Endothelial cell of umbilical vein (primary cell): ENCODE measurements at places on chromosomes 13 and 19.

- no peaks in the 10 kb centered on the region for H3K27me3 ChIP-seq
- H3K27ac ChIP-seq: no peak overlapping the region
- H3K4me1 ChIP-seq: no peaks in the 10 kb centered on the region
- H3K36me3 ChIP-seq: no peaks in the 10 kb centered on the region
- DNase-seq: no peak
- H3K4me3 ChIP-seq: no peak overlapping the region
Measured at GRCh38 chr19:16795731-16796130, 33.5 kb upstream of the SIN3B start.

GRCh38 chr19:5026706-5027273 is 57.9 kb downstream of the KDM4B start:
- peak; percentile 37 for DNase-seq
- H3K4me3 ChIP-seq: no peak overlapping the region
- H3K36me3 ChIP-seq: no peaks in the 10 kb centered on the region
- no peaks in the 10 kb centered on the region for H3K4me1 ChIP-seq
- H3K27me3 ChIP-seq: no peaks in the 10 kb centered on the region
- no peak overlapping the region for H3K27ac ChIP-seq

DNA sequence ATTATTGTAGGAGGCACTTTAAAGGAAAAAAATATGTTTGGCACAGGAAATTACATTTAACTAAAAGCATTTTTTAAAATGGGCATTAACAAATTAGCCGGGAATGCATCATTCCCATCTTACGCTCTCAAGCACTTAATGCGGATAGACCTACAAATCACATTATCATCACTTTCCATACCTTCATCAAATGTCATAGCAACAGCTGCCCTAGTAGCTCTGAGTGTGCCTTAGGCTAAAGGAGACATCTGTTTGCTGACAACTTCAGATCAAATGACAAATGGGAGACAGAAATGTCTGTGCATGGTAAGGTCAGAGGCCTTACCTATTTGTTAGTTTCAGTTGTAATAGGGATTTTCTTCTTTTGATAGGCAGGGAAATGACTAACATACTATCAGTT is 773.2 kb upstream of the SLC10A2 start:
- DNase-seq: no peak
- H3K4me3 ChIP-seq: no peak overlapping the region
- H3K36me3 ChIP-seq: no peaks in the 10 kb centered on the region
- no peaks in the 10 kb centered on the region for H3K27me3 ChIP-seq
- no peak overlapping the region for H3K27ac ChIP-seq
- H3K4me1 ChIP-seq: no peaks in the 10 kb centered on the region

DNA sequence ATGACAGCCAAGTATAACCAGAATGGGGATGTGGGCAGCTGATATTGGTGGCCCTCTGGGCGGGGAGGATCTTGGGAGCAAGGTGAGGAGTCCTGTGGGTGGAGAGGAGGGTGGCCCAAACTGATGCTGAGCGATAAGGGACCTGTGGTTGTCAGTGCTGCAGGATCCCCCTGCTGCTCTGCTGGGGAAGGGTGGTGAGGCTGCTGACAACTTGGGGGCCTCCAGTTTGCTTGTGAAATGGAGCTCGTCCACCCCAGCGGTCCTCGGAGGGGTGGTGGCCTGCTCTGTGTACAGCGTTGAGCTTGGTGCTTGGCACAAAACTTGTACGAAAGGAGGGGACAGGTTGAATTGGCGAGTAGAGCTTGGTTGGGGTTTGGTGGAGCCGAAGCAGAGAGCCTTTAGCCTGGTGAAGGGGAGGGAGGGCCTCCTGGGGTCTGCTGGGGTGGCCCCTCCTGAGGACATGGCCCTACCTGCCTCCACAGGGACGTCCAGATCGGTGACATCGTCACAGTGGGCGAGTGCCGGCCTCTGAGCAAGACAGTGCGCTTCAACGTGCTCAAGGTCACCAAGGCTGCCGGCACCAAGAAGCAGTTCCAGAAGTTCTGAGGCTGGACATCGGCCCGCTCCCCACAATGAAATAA is 2.9 kb downstream of the RPS11 start:
- peaks cover 36% of the 10 kb centered on the region for H3K4me1 ChIP-seq
- no peaks in the 10 kb centered on the region for H3K27me3 ChIP-seq
- DNase-seq: no peak
- H3K27ac ChIP-seq: no peak overlapping the region
- no peak overlapping the region for H3K4me3 ChIP-seq

DNA sequence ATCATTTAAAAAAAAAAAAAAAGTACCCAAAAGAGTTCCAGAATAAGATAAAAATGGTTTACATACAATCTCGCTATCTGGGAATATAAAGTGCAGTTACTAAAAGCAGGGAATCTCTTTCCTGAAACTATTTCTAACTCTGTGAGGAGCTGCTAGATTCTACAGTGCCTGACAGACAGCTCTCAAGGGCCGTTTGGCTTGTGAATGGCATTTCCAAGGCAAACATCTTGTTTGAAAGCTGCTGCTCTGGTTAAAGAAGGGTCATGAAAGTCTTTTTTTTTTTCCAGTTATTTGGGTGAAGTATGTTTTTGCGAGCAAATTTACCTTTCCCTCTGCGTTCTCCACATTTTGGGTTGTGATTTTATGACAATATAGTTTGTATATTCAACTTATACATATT is 29.0 kb upstream of the CEACAM21 start:
- H3K27ac ChIP-seq: no peak overlapping the region
- no peak for DNase-seq
- peaks cover 38% of the 10 kb centered on the region for H3K4me1 ChIP-seq
- H3K4me3 ChIP-seq: no peak overlapping the region
- no peaks in the 10 kb centered on the region for H3K27me3 ChIP-seq
- no peaks in the 10 kb centered on the region for H3K36me3 ChIP-seq

DNA sequence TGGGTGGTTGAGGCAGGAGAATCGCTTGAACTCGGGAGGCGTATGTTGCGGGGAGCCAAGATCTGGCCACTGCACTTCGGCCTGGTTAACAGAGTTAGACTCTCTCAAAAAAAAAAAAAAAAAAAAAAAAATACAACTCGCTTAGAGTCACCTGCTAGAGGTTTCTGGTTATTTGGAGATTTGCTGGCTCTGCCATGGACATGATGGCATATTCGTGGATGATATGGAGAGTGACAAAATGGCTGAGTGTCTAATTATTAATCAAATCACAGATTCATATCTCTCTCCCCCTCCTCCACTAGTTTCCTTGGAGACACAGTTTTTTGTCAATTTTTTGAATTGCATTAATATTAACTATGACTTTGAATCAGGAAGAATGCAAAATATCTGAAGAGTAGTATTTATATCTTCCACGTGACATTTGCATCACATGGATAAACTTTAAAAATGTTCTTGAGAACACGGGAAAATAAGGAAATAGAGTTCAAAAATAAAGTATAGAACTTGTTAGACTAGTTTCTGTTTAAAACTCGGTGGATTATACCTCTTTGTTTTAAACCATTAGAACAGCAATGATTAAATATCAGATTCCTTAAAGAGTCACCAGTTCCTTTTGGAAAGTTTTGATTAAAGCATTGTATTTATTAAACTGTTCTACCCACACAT is 47.8 kb downstream of the KLF5 start:
- no peaks in the 10 kb centered on the region for H3K4me1 ChIP-seq
- H3K36me3 ChIP-seq: no peaks in the 10 kb centered on the region
- no peak overlapping the region for H3K4me3 ChIP-seq
- no peaks in the 10 kb centered on the region for H3K27me3 ChIP-seq
- no peak for DNase-seq
- H3K27ac ChIP-seq: no peak overlapping the region

DNA sequence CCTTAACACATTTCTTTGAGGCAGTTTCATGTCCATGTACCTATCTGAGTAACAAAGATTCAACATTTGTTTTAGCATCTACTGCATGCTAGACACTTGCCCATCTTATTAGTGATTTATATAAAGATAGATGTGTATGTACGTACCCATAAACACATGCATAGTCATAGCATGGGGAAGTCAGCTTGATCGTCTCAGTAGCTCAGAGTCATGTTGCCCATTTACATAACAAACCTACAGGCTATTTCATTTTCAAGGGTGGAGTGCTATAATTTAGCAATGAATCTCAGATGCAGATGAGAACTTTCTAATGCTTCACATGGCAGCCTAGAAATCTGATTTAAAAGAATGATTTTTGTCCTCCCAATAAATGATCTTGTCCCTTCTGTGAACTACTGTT is 23.5 kb downstream of the FLT1 start:
- no peaks in the 10 kb centered on the region for H3K27me3 ChIP-seq
- DNase-seq: no peak
- no peak overlapping the region for H3K4me3 ChIP-seq
- peaks cover 44% of the 10 kb centered on the region for H3K4me1 ChIP-seq

DNA sequence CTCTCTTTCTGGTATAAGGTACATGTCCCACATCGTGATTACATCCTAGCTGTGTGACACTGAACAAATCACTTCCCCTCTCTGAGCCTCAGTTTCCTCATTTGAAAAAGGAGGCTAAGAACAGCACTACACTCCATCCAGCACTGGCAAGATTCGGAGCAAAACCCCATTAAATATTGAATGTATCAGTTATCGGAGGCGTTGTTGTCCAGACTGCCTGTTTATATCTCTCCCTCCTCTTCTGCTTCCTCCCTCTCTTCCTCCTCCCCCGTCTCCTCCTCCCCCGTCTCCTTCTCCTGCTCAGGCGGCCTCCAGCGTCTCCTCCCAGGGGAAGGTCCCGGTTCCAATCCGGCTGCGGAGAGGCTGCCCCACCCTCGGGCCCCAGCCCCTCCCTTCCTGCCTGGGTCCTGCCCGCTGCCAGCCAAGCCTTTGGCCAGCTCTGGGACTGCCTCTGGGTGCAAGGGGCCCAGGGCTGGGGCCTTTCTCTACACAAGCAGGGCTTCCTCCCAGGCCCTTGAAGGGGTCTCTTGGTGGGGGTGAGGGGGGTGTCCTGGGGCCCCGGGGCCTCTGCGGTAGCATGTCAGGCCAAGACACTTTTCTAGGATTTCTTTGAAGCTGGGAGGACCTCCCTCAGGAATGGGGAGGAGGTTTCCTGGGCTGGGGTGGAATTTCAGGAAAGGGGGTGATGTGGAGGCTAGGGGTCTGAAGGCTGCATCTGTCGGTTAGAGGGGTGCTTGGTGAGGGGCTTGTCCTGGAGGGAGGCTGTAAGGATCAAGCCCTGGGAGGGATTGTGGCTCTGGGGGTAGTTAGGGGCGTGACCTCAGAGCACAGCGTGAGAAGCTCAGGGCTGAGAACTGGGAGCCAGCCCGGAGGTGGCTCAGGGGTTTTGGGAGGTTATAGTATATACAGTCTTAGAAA is 1.9 kb downstream of the RRAS start:
- H3K4me1 ChIP-seq: peaks cover 24% of the 10 kb centered on the region
- H3K27me3 ChIP-seq: no peaks in the 10 kb centered on the region
- peaks cover 2% of the 10 kb centered on the region for H3K36me3 ChIP-seq
- peak overlapping the region; percentile 33 for H3K27ac ChIP-seq
- peak; percentile 67 for DNase-seq

DNA sequence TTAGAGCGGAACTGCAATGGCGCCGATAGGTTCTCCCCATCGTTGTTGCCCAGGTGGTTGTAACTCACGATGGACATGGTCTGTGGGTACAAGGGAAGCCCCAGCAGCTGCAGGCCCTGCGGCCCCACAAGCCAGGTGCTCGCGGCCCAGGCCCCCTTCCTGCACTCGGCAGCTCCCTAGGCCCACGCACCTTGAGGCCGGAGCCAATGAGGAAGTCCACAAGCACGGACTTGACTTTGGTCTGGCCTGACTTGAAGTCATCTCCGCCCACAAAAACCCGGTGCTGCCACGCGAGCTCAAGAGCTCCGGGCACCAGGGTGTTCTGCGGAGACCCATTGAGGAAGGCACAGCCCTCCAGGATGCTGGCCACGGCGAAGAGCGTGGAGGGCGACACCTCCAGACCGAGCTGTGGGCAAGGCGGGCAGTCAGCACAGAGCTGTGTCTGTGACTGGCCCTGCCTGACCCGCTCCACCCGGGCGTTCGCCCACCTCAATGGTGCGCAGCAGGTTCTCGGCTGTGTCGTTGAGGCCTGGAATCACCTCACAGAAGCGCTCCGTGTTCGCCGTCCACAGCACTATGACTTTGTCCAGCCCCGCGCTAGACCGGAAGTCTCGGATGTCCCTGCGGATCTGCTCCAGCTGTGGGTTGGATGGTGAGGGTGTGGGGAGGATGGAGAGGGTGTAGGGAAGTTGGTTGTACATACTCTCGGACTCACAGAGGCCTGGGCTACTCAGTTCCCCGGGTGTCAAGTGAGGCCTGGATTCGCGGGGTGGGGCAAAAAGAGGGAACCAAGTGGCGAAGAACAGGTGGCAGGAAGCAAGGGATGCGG is 1.9 kb downstream of the ISYNA1 start:
- no peak overlapping the region for H3K4me3 ChIP-seq
- peaks cover 2% of the 10 kb centered on the region for H3K36me3 ChIP-seq
- H3K4me1 ChIP-seq: peaks cover 14% of the 10 kb centered on the region
- no peak for DNase-seq
- no peak overlapping the region for H3K27ac ChIP-seq

DNA sequence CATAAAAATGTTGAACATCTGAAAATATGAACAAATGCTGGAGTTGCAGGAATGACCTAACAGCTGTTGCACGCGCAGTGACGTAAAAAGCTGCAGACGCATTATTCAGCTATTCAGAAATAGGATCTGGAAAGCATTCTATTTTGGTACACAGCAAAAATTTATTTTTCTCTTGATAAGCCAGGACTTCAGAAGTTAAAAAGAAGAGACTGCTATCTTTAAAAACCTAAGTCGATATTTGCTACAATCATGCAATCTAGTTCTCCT is 36.9 kb upstream of the STARD13 start:
- H3K4me1 ChIP-seq: peaks cover 4% of the 10 kb centered on the region
- H3K36me3 ChIP-seq: no peaks in the 10 kb centered on the region
- H3K27ac ChIP-seq: no peak overlapping the region
- no peaks in the 10 kb centered on the region for H3K27me3 ChIP-seq
- H3K4me3 ChIP-seq: no peak overlapping the region
